H1 (cell line): ENCODE measurements at places on chromosomes 2 and 18.

- H3K27me3 ChIP-seq: no peaks in the 10 kb centered on the region
- no peak overlapping the region for H3K4me3 ChIP-seq
- H3K27ac ChIP-seq: no peak overlapping the region
- no peaks in the 10 kb centered on the region for H3K4me1 ChIP-seq
- DNase-seq: no peak
- no peaks in the 10 kb centered on the region for H3K36me3 ChIP-seq
Observed at GRCh38 chr2:78686625-78687153, 338.8 kb upstream of the REG3G start.

DNA sequence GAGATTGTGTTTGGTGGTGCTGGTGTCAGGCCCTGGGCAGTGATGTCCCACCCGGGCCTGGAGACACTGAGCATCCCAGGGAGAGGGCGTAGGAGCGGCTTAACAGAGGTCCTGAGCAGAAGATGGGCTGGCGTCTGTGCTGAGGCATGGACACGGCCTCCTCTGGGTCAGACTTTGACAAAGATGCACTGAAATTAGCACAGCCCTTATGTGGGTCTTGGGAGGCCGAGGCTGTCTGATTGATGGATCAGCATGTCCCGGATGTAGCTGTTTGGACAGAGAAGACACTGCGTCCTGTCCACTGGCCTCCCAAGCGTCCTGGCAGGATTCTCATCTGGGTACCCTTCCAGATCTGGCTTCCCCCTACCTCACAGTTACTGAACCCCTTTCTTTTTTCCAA is 159.4 kb downstream of the ANKRD30B start:
- no peak for DNase-seq
- no peak overlapping the region for H3K4me3 ChIP-seq
- no peak overlapping the region for H3K27ac ChIP-seq
- no peaks in the 10 kb centered on the region for H3K27me3 ChIP-seq
- H3K36me3 ChIP-seq: no peaks in the 10 kb centered on the region

DNA sequence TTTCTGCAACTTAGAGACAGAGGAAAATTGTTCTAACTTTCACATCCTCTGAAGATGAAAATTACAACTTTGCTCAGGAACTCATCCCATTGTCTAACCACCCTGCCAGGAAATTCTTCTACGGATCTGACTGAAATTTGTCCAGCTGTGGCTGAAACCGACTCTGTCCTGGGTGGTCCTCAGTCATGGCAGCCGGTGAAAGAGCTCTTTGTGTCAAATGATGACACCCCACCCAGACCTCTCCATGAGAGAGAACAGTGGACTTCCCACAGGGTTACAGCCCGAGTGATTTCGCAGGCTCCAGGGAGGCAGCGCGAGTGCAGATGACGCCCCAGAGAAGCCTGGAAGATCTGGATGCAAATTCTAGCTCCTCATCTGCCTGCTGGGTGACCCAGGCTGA is 65.1 kb upstream of the TRIB2 start:
- H3K27me3 ChIP-seq: no peaks in the 10 kb centered on the region
- H3K4me1 ChIP-seq: no peaks in the 10 kb centered on the region
- no peaks in the 10 kb centered on the region for H3K36me3 ChIP-seq
- H3K27ac ChIP-seq: no peak overlapping the region
- no peak overlapping the region for H3K4me3 ChIP-seq

- no peaks in the 10 kb centered on the region for H3K36me3 ChIP-seq
Observed at GRCh38 chr2:142989273-142990204, 112.1 kb downstream of the KYNU start.

- H3K4me3 ChIP-seq: no peak overlapping the region
- H3K27ac ChIP-seq: no peak overlapping the region
- H3K36me3 ChIP-seq: peaks cover 22% of the 10 kb centered on the region
- H3K27me3 ChIP-seq: no peaks in the 10 kb centered on the region
- H3K4me1 ChIP-seq: no peaks in the 10 kb centered on the region; the same call in 1 of the 2 replicates
Observed at GRCh38 chr2:111135910-111136297, 15.2 kb downstream of the BCL2L11 start.

GRCh38 chr2:130846686-130847375 is 10.1 kb downstream of the ARHGEF4 start:
- H3K27ac ChIP-seq: no peak overlapping the region
- no peaks in the 10 kb centered on the region; the same call in none of the 2 replicates for H3K4me1 ChIP-seq
- no peaks in the 10 kb centered on the region for H3K27me3 ChIP-seq
- no peak for DNase-seq
- no peaks in the 10 kb centered on the region for H3K36me3 ChIP-seq

DNA sequence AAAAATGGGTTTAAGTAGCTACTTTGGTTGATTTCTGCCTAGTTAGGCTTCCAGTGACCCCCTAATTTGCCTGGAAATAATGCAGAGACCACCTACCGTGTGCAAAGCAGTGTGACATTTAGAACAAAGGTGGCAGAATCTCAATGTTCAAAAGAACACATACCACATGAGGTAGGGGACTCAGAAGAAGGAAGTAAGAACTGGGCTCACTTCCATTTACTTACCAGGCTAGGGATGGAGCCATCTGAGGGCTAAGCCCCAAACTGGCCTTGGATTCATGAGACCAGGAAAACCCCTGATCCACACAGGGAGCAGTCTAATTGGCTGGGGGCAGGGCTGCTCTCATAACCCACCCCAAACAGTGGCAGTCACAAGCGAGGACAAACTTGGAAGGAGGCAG is 190.7 kb downstream of the NCKAP5 start:
- peak; percentile 2 for DNase-seq
- no peaks in the 10 kb centered on the region for H3K27me3 ChIP-seq
- peaks cover 2% of the 10 kb centered on the region for H3K4me1 ChIP-seq
- H3K36me3 ChIP-seq: no peaks in the 10 kb centered on the region
- no peak overlapping the region for H3K4me3 ChIP-seq

DNA sequence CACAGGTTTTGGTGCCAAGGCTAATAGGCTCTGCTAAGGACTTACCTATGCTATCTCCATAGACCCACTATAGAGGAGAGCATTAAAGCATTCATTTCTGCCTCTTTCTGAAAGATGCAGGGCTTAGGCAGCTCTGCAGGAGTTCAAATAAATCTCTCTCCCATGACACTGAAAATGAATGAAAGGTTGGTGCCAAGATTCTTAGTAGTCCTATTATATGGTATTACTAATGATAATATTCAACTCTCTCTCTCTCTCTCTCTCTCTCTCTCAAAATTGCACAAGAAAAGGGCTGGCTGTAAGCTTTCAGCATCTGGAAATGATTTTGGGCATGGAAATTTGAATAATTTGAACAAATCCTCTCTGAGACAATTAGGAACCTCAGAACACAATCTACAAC is 433.7 kb downstream of the MBD2 start:
- H3K4me1 ChIP-seq: no peaks in the 10 kb centered on the region
- H3K27ac ChIP-seq: no peak overlapping the region
- H3K36me3 ChIP-seq: no peaks in the 10 kb centered on the region
- no peak for DNase-seq
- no peaks in the 10 kb centered on the region for H3K27me3 ChIP-seq
- no peak overlapping the region for H3K4me3 ChIP-seq

DNA sequence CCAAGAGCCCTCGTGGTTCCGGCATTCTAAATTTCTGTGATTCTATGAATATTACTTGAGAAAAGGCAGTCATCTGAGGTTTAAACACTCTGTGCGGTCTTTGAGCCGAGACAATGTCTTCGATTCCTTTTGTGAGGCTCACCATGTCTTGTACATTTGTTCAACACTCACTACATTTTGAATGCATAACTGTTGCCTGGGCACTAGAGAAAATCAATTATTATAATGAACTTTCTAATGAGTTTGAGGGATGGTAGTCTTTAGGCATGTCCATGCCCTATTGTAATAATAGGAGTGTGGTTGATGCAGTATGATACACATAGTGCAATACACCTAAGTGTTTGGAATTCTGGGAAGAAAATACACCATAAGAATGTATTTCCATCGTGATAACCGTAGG is 703.4 kb downstream of the MBD2 start:
- H3K27ac ChIP-seq: no peak overlapping the region
- H3K36me3 ChIP-seq: no peaks in the 10 kb centered on the region
- DNase-seq: no peak
- no peaks in the 10 kb centered on the region for H3K4me1 ChIP-seq
- no peak overlapping the region for H3K4me3 ChIP-seq
- H3K27me3 ChIP-seq: no peaks in the 10 kb centered on the region

GRCh38 chr2:85924522-85924921 is 35.7 kb upstream of the ST3GAL5 start:
- H3K36me3 ChIP-seq: no peaks in the 10 kb centered on the region
- no peak overlapping the region for H3K4me3 ChIP-seq
- DNase-seq: no peak
- no peaks in the 10 kb centered on the region for H3K4me1 ChIP-seq
- no peaks in the 10 kb centered on the region for H3K27me3 ChIP-seq

DNA sequence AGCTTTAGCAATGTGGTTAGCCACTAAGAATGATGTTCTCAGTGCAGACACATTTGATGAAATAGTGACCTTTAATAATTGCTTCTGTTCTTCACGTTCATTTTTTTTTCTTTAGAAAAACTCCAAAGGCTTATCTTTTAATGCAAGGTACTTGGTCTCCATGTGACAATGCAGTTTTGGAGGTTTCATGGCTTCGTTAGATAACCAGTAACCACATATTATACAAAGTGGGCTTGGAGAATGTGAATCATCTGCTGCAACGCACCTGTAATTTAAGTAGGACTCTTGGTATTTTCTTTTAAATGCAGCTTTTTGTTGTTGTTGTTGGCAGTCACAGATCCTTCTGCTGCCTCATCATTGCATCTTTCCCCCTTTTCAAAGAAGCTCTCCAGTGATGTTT is 1606.3 kb downstream of the SUCLG1 start:
- H3K4me1 ChIP-seq: no peaks in the 10 kb centered on the region
- H3K36me3 ChIP-seq: no peaks in the 10 kb centered on the region
- H3K4me3 ChIP-seq: no peak overlapping the region
- H3K27me3 ChIP-seq: no peaks in the 10 kb centered on the region
- DNase-seq: no peak

GRCh38 chr2:242022550-242023290 is 153.2 kb downstream of the RTP5 start:
- no peaks in the 10 kb centered on the region for H3K27me3 ChIP-seq
- no peaks in the 10 kb centered on the region for H3K36me3 ChIP-seq
- H3K27ac ChIP-seq: no peak overlapping the region
- H3K4me1 ChIP-seq: no peaks in the 10 kb centered on the region

DNA sequence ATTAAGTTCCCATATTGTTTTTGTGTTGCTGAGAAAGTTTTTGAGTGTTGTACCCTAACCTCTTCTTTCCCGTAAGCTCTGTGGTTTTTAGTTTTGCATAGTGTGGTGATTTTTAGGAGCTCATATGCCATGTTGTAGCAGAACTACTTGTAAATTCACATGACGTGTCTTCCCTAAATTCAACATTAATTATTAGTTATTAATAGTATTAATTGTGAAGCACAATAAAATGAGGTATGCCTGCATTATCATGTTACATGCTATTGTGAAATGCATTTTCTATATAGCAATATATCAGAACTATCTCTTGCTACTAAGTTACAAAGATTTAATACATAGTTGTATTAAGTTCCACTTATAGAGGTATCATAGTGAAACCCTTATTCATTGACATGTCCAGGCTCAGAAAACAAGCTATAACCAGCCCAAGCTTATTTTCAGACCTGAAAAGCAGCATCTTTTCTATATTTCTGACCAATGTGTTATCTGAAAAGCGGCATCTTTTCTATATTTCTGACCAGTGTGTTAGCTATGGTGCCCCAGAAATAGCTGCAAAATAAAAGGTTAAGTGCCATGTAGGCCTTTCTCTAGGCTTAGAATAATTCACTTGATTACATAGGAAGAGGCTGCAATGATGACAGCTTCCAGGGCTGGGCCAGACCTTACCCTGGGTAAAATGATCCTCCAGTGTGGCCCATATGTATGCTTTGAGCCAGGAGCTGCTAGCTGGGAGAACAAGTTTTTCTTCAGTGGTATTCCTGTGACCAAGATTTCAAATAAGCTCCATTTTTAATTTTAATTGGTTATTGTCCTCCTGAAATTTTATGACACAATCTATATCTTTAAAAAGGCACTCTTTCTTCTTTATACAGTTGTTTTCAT is 21.6 kb downstream of the EPAS1 start:
- no peaks in the 10 kb centered on the region for H3K36me3 ChIP-seq
- no peak overlapping the region for H3K27ac ChIP-seq
- H3K4me1 ChIP-seq: 0 out of 2 replicates have a peak, but pooled peaks cover 2% of the 10 kb centered on the region

DNA sequence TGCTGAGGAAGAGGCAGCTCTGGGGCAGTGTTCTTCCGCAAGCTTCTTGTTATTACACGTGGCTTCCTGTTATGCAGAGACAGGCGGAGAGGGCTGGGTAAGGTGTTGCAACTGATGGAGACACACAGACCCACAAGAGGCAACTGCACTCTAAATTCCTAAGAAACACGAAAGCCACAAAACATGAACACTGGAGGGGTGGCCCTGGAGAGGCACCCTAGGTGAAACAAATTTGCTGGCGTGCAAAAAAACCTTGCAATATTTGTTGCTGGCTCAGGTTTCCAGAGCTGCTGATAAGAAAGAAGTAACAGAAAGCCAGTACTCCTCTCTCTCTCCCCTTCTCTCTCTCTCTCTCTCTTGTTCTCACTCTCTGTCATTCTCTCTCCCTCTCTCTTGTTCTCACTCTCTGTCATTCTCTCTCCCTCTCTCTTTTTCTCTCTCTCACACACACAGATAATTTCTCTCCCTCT is 31.8 kb downstream of the ARHGAP25 start:
- no peak for DNase-seq
- H3K4me1 ChIP-seq: peaks cover 3% of the 10 kb centered on the region; the same call in 1 of the 2 replicates
- H3K27me3 ChIP-seq: no peaks in the 10 kb centered on the region
- no peaks in the 10 kb centered on the region for H3K36me3 ChIP-seq

DNA sequence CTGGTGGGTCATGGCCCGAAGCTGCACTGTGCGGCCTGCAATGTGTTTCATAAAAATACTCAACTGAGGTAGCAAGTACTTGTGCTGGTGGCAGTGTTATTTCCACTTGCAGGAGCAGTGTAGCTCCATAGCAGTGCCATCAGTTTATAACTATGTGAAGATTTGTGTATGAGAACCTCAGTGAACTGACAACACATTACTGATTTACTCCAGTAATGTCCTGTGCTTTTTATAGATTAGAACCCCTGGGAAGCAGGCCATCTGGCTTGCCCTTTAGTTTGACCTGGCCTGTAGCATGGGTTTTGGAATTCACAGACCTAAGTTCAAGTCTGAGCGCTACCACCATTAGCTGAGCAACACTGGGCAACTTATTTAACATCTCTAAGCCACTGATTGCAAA is 99.7 kb upstream of the AQP4 start:
- no peaks in the 10 kb centered on the region for H3K36me3 ChIP-seq
- H3K27ac ChIP-seq: no peak overlapping the region
- no peaks in the 10 kb centered on the region for H3K27me3 ChIP-seq
- H3K4me3 ChIP-seq: no peak overlapping the region
- H3K4me1 ChIP-seq: no peaks in the 10 kb centered on the region
- no peak for DNase-seq

DNA sequence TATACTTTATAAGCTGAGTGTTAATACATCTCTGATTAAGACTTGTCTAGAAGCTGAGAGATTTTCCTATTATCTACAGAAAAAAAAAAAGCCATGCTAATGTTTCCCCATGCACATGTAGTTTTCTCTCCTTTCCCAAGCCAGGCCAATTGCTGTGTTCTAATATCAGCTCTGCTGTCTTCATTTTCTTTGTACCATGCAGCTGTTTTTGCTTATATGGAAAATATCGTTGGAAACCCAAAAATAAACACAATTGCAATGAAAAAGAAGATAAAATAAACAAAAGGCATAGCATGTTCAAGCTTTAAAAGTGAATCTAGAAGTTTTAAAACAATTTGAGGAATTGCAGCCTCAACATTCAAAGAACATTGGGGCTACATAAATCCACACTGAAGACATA is 817.4 kb upstream of the ACVR2A start:
- no peak for DNase-seq
- peaks cover 7% of the 10 kb centered on the region for H3K4me1 ChIP-seq
- no peak overlapping the region for H3K27ac ChIP-seq
- no peaks in the 10 kb centered on the region for H3K27me3 ChIP-seq
- no peak overlapping the region for H3K4me3 ChIP-seq

- no peaks in the 10 kb centered on the region for H3K4me1 ChIP-seq
- no peaks in the 10 kb centered on the region for H3K27me3 ChIP-seq
- no peak overlapping the region for H3K27ac ChIP-seq
- no peaks in the 10 kb centered on the region for H3K36me3 ChIP-seq
- no peak for DNase-seq
- H3K4me3 ChIP-seq: no peak overlapping the region
Observed at GRCh38 chr2:180247658-180248057, 240.6 kb upstream of the CWC22 start.
